MM.1S (cell line): ENCODE measurements at places on chromosomes 11 and 22.

DNA sequence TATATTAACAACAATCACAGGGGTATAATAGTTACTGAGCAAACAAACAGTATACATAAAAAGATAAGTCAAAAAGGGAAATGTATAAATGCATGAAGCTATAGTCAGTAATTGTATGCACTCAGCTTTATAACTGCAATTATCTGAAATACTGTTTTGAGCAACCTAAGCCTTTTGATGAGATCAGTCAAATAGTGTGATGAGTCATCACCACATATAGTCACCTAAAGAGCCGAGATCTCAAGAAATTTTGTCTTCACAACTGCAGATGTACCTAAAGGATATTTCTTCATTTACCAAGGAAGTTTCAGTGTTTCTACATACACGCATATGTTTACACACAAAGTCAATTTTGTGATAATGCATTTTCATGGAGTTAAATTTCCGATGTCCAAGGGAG is 5.4 kb upstream of the OR51A2 start:
- no peak for DNase-seq

DNA sequence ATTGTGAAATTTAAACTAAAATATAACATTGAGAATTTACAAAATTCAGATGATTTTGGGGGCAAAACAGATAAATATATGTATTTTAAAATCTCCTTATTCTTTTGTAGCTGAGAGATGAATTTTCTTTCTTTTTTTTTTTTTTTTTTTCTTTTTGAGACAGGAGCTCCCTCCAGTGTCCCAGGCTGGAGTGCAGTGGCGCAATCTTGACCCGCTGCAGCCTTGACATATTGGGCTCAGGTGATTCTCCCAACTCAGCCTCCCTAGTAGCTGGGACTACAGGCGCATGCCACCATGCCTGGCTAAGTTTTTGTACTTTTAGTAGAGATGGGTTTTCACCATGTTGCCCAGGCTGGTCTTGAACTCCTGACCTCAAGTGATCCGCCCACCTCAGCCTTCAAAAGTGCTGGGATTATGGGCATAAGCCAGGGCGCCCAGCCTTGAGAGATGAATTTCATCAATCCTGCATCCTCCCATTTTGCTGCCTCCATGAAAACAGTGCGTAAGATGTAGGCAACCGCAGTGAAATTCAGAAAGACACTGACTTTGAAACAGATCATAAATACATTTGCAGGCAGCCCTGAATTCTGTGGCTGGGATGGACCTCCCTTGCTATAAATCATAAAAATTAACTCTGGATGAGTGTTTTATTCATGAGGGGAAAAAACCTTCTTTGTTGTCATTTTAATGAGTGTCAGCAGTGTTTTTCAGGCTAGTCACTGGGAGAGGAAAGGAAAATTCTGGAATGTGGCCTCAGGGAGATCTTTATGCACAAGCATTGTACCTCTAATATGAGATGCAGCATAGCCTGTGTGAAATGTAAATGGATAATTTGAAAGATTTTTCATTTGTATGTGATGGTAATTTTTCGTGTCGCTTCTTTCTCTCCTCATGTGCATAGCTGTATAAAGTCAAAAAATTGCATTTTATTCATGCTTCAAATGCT is 14.4 kb downstream of the ELMOD1 start:
- no peak for DNase-seq

GRCh38 chr11:56916162-56916561 is 72.6 kb upstream of the OR5AK2 start:
- DNase-seq: no peak

- DNase-seq: no peak
Observed at GRCh38 chr22:40920526-40920925, 30.7 kb upstream of the RBX1 start.

- DNase-seq: no peak
Observed at GRCh38 chr22:20022978-20023613, 2.2 kb downstream of the TANGO2 start.

DNA sequence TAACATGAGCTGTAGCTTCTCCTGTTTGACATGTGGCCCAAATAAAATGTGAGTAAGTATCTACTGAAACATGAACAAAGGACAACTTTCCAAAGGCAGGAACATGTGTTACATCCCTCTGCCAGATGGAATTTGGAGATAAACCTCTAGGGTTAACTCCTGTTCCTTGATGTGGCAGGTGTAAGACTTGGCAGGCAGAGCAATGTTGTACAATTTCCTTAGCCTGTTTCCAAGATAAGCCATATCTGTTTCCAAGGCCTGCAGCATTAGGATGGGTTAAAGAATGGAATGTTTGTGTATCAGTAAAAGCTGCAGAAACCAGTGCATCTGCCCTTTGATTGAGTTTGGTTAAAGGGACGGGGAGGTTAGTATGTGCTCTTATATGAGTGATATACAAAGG is 8.8 kb upstream of the DNAJB13 start:
- DNase-seq: no peak

DNA sequence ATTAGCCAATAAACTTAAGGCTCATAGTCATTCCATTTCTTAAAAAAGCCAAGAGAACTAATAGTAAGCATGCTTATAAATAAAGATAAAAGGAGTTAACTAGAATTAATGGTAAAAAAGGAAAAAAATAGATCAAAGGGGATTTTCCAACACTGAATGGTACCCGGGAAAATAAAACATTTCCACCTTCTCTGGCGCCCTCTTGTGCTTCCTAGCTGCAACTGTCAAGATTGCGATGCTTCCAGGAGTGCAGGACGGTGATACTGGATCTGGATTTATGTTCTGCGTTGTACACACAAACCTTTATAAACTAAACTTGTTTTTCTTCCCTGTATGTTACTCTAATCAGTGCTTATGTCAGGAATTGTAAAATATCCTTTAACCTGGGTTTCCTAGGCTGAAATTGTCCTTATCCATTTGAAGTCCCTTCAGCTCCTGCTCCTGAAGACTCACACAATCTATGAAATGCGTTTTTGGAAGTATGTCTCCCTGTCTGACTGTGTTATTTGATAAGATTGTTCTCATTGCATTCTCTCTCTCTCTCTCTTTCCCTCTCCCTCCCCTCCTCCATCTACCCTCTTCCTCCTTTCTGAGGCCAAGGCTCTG is 9.6 kb upstream of the HTATIP2 start:
- DNase-seq: peak; percentile 40

DNA sequence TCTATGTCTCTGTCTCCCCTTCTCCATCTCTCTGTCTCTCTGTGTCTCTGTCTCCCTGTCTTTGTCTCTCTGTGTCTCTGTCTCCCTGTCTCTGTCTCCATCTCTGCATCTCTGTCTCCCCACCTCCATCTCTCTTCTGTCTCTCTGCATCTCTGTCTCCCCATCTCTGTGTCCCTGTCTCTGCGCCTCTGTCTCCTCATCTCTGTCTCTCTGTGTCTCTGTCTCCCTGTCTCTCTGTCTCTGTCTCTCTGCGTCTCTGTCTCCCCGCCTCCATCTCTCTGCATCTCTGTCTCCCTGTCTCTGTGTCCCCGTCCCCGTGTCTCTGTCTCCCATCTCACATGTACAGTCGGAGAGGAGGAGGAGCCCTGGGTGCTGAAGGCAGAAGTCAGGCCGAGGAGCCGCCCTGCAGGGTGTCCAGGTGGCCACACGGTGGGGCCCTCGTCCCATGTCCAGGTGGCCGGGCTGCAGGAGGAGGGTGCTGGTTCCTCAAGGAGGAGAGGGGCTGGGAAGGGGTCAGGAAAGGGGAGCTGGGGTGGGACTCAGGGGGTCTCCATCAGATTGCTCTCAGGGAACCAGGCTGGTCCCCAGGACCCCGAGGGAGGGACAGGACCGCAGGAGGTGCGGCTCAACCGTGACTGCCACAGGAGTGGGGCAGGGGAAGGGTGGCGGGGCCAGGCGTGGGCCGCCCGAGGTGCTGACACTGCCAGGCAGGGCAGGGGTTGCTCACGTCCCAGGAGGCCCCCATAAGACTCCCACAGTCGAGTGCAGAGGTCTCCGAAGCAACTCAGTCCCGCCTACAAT is 25.6 kb upstream of the TH start:
- DNase-seq: peak; percentile 49

GRCh38 chr11:23931443-23931842 is 565.4 kb upstream of the LUZP2 start:
- DNase-seq: no peak

- no peak for DNase-seq
Observed at GRCh38 chr22:21606775-21607174, 23.0 kb downstream of the YDJC start.

GRCh38 chr11:134207538-134208239 is 16.1 kb downstream of the NCAPD3 start:
- DNase-seq: no peak

GRCh38 chr22:37260901-37261336 is 16.9 kb upstream of the RAC2 start:
- peak; percentile 76 for DNase-seq

- no peak for DNase-seq
Observed at GRCh38 chr11:118060869-118061268, 16.0 kb upstream of the TMPRSS4 start.

DNA sequence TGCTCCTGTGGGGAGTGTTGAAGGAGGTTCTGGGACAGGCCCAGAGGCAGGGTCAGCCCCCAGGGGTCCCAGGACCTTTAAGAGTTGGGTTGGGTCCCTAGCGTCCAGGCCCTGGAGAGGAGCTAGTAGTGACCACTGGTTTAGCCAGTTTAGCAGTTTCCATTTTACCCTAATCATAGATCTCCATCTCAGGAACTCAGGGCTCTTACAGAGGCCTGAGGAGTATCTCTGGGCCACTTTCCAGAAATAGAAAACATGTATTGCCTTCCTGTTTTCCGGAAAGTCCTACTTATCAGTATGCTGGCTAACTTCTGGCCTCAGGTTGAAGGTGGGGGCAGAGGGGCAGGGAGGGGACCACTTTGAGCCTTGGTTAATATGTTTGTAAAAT is 13.5 kb downstream of the NCF4 start:
- DNase-seq: no peak

- DNase-seq: no peak
Observed at GRCh38 chr11:95704865-95705264, 84.7 kb downstream of the FAM76B start.

GRCh38 chr22:40414838-40415505 is 44.6 kb downstream of the SGSM3 start:
- DNase-seq: peak; percentile 20

DNA sequence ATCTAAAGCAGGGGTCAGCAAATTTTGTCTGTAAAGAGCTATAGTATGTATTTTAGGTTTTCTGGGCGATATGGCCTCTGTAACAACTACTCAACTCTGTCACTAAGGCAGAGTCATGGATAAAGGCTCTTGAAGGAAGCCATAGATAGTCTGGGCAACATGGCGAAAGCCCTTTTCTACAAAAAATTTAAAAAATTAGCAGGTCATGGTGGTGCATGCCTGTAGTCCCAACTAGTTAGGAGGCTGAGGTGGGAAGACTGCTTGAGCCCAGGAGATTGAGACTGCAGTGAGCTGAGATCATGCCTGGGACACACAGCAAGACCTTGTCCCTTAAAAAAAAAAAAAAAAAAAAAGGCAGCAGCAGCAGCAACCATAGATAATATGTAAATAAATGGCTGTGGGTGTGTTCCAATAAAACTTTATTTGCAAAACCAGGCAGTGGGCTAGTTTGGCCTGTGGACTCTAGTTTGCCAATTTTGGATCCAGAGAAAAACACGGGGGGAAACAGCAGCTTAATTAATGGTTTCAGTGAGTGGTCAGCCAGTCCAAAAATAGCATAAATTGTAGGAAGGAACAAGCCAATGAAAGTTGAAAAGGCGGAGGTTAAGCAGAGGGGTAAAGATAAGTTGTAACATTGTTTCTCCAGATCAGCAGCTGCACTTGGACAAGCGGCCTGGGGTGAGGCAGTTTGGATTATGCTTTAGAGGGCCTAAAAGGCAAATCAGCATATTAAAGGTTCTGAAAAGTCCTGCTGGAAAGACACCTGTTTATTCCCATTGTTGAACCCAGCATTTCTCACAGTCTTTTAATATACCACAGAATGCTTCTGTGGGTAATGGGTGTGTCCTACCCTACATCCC is 62.6 kb downstream of the KIAA1671 start:
- DNase-seq: no peak

DNA sequence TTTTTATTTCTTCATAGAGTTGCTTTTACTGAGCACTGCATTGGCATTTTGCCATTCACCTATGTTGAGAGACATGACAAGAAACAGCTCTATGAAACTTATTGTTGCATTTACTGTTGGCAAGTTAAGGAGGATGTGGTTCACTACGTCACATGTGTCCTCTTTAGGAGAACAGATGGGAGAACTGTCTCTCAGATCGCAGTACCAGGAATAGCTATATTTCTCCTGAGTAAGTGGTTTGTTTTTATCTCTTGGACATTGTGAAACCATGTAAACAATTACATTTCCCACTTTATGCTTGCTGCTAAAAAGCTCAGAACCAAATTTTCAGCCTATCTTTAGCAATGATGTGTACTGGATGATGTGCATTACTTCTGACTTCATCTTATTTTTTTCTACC is 34.8 kb upstream of the PSMA1 start:
- peak; percentile 84 for DNase-seq

- no peak for DNase-seq
Observed at GRCh38 chr22:44658311-44658953, 43.6 kb upstream of the PRR5 start.

DNA sequence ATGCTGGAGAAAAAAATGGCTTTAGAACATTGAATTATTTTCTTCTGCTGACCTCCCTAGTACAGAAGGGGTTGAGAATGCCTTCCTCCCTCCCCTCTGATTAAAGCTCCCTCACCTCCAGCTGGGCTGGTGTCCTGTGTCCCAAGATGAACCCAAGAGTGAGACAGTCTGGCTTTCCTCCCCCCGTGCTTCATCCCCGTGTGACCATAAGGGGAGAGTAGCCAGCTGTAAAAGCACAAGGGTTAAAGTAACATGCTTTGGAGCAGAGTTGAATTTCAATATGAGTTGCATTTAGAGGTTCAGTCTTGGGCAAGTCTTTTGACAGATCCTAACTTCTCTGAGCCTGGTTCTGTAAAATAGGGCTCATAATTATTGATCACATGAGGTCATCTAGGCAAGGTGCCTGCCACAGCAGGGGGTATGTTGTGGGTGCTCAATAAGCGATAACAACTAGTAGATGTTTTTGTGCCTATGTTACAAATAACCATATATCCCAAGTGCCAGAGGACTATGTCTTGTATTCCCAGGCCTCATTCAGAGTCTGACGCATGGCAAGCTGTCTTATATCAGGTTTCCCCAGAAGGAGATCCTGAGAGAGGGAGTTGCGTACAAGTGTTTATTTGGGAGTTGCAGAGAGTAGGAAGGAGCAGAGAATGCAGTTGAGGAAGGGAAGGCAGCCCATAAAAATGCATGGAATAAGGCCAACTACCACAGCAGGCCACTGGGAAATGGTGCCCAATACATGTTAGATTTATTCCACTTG is 4.1 kb downstream of the PRG2 start:
- no peak for DNase-seq

DNA sequence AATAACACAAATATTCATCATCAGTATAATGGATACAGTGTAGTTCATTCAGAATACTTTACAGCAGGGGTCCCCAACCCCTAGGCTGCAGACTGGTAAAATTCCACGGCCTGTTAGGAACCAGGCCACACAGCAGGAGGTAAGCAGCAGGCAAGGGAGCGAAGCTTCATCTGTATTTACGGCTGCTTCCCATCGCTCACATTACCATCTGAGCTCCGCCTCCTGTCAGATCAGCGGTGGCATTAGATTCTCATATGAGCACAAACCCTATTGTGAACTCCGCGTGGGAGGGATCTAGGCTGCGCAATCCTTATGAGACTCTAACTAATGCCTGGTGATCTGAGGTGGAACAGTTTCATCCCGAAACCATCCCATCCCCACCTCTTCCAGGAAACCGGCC is 125.1 kb downstream of the SERGEF start:
- DNase-seq: no peak
